ENCODE measurements at places on chromosomes 4 and X.
A peak's percentile ranks its signal among the peaks of the same experiment; 100 is the strongest.

DNA sequence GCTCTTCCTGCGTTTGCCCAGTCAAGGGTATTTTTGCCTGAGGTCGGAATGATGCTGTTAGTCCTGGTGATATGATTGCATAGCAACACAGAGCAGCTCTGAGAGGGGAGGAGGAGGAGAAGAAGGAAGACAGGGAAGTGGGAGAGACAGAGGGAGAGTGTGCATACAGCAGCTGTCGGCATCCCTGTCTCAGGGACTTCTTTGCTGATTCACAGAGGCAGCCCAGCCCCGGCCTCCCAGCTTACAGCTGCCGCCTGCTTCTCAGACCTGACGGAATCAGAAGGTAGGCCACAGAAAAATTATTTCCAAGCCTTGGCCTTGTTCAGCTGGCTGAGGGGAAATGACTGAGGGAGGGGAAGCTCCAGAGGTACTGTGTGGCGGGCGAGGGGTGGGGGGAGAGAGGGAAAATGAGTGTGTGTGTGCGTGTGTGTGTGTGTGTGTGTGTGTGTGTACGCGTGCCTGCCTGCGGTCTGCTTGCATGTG is 319 bp downstream of the DRP2 start:
- peak; percentile 49 for DNase-seq

DNA sequence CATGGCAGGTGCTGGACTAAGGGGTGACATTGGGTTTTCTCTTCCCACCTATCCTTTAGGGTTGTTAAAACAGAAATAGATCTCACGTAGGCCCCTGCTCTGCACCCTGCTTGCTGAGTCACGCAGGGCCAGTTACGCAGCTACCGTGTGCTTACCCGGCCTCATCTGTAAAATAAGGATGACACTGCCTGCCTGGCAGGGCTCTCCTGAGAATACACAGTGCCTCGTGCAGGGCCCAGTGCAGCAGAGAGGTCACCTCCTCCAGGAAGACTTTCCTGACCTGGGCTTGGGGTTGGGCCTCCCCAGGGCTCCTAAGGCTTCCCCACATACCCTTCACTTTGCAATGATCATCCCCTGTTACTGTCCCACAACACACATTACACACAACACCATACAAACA is 33.6 kb upstream of the JAKMIP1 start:
- no peak for DNase-seq

GRCh38 chr4:139878050-139878449 is 212.4 kb downstream of the MGST2 start:
- no peak for DNase-seq

- no peak for DNase-seq
Observed at GRCh38 chr4:162015090-162015489, 148.7 kb downstream of the FSTL5 start.

DNA sequence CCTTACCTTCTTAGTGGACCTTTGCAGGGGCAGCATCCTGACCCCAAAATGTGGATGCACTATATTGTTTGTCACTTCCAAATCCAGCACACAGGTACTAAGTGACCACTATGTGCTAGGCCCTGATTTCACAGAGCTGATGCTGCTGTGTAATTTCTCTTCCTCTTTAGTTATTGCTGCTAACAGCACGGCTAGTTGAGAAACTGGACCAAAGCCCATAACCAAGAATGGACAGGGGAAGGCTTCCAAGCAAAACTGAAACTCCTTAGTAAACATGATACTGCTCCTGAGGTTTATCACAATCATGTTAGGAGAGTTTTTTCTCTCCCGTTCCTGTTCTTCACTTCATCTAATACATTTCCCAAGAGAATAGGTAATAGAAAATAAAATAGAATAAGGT is 172.9 kb upstream of the TTC29 start:
- DNase-seq, result no peak

DNA sequence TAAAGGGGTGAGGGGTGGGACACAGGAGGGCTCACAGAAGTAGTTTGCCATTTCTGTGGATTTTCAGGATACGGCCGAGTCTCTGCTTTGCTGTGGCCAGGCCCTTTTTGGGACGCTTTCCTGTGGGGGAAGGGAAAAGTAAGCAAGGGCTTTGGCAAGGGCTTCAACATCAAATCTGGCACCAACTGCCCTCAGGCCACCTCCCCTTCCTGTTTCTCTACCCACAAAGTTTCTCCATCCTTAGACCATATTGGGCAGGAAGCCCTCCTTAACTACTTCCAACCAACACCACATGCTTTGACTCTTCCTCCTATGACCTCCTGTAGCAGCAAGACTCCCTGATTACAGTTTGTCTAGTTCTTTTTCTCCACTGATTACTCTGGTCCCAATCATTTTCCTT is 105.1 kb downstream of the PHF8 start:
- no peak for DNase-seq

GRCh38 chr4:62495032-62495431 is 1294.9 kb downstream of the ADGRL3 start:
- no peak for DNase-seq

Measured in right forelimb (tissue), 1 donor.